Stimulated activated CD8-positive, alpha-beta memory T cell treated with anti-CD3 and anti-CD28 coated beads, Interleukin-12 subunit alpha, Interleukin-12 subunit beta, amount 100 ng/mL, for 4 hours (primary cell): ENCODE measurements at places on chromosomes 16 and 17.

- no peak for DNase-seq
Measured at GRCh38 chr16:73848993-73849392, 447.6 kb upstream of the PSMD7 start.

- DNase-seq = no peak
Measured at GRCh38 chr17:17151541-17151940, 54.6 kb downstream of the PLD6 start.

GRCh38 chr17:14427900-14428647 is 127.2 kb downstream of the HS3ST3B1 start:
- DNase-seq = peak; percentile 25

DNA sequence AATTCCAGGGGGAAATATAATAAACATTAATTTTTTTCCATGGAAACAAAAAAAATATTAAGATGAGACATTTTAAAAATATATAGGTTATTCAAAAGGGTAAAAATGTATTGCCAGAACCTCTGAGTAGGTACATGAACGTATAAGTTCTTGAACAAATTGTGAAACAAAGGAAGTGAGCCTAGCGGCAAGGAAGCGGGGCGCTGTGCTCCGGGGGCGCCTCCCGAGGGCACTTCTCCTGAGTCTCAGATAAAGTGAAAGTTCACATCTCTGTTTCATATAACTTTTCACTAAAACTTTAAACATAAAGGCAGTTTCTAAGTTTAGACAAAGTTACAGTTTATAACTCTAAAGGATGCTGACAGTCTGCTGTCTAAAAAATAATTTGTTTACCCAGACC is 52.3 kb downstream of the TNRC6C start:
- no peak for DNase-seq

DNA sequence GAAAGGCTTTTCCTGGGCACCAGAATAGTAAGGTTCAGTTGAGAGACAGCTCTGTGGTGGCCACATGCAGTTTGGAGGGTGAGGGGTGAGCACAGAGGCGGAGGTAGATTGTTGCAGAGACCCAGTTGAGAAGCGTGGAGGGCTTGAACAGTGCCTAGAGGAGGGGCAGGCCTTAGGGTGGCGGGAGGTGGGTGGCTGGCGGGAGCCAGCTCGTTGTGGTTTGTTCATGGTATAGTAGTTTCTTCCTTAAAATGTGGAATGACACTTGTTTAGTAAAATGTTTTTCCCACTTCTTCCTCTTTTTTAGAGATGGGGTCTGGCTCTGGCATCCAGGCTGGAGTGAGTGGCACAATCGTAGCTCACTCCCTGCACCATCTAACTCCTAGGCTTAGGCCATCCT is 14.2 kb downstream of the USP10 start:
- no peak for DNase-seq

- no peak for DNase-seq
Measured at GRCh38 chr17:63399856-63400255, 46.2 kb downstream of the CYB561 start.

DNA sequence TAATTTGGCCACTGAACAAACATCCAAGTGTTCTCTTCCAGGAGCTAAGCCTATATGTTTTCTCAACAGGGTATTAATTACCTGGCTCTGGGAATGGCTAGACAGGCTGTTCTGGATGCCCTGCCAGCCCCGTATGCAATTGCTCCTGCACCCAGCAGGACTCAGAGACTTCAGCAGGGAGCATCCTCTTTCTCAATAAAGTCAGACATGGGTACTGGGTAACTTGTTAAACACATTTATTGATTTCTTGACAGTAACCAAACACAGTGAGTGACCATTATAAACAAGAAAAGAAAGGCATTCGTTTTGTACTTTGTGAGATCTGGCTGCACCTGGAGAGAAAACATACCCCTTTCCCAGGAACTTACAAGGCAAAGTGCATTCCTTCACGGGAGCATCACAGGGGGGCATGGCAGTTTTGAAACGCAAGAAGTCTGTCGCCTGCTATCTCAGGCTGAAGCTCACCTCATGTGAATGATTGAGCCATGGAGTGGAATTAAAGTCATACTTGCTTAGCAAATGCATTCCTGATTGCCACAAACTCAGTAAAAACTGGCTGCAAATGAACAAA is 369.8 kb downstream of the UTP18 start:
- DNase-seq = no peak
